Activated CD4-positive, alpha-beta T cell treated with anti-CD3 and anti-CD28 coated beads, Interleukin-2, amount 50 U/mL, for 48 hours (primary cell): ENCODE measurements at places on chromosomes 7 and 10.
A peak's percentile ranks its signal among the peaks of the same experiment; 100 is the strongest.

GRCh38 chr7:38928506-38928905 lies 19.5 kb upstream of the VPS41 start:
- no peak for DNase-seq

GRCh38 chr10:23408330-23408976 lies 30.4 kb upstream of the OTUD1 start:
- no peak for DNase-seq

DNA sequence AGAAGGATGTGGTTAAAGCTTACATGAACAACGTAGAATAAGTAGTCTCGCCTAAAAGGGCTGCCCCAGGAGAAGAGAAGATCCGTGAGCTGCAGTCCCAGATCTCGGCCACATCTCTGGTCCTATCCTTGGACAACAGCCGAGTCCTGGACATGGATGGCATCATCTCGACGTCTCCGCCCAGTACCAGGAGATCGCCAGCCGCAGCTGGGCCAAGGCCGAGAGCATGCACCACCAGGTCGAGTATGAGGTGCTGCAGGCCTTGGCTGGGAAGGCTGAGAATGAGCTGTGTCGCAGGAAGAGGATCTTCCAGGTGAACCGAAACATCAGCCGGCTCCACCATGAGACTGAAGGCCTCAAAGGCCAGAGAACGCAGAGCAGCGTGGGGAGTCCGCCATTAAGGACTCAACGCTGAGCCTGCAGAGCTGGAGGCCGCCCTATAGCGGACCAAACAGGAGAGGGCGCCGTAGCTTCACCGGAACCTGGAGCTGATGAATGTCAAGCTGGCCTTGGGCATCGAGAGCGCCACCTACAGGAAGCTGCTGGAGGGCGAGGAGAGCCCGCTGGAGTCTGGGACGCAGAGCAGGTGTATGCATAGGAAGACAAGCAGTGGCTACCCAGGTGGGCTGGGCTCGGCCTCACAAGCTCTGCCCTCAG lies 22.2 kb downstream of the LIPK start:
- DNase-seq = peak; percentile 75

- DNase-seq = no peak
These were observed 293.1 kb downstream of the ARHGAP12 start for GRCh38 chr10:31635415-31636065.

DNA sequence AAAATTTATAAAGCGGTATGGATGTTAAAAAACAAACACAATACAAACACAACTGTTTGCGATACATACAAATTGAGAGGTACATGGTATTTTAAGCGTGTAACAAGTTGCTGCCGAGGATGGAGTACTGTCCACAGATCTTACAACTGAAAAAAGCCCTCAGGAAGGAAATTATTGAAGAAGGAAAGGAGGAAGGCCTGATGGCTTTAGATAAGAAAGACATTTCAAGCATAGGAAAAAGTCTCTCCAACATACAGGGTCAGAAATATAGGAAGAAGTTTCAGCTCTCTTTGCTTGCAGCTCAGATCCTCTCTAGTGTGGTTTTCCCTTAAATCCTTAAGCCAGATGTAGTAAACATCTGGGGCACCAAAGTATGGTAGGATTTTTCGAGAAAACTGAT lies 25.0 kb downstream of the RBM28 start:
- DNase-seq = no peak

GRCh38 chr10:90174531-90174930 lies 473.1 kb downstream of the KIF20B start:
- DNase-seq = no peak

DNA sequence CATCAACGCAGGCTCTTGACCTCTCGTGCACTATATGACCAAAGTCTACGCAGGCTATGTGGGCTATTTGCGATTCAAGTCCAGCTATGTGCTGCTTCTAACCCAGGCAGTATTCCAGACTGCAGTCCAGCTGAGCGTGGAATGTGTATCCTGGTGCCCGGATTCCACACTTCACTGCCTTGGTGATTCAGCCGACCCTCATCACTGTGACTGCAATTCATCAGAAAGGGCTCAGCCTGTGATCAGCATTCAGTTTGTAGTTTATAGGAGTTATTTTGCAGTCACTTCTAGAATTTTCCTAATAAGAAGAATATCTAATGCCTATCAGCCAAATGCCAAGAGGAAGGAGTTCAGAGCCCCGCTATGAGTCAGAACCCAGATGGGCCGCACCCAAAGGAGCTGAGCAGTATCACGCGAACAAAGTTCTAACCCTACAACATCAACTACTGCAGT lies 119.8 kb upstream of the LANCL2 start:
- no peak for DNase-seq

DNA sequence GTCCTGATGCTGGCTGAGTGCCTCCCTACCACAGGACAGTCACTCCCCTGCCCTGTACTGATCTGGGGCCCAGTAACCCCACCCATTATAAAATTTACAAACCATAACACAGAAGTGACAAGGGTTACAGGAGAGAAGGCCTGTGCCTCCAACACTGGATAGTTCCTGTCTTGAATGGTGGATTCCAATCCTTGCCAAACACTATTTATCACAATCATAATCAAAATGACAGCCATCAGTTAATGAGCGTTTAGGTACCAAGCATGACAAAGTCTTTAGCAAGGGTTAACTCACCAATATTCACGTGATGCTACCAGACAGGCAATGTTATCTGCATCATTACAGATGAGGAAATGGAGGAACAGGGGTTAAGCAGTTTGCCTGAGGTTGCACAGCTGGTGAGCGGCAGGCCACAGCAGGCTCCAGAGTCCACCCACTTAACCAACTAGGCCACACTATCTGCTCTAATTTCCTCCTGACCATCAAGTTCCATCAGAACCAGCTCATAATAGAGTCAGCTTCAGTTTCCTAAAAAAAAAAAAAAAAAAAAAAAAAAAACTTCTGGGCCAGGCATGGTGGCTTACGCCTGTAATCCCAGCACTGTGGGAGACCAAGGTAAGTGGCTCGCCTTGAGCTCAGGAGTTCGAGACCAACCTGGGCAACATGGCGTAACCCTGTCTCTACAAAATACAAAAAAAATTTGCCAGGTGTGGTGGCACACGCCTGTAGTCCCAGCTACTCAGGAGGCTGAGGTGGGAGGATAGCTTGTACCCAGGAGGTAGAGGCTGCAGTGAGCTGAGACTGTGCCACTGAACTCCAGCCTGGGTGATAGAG lies 14.2 kb downstream of the PDLIM1 start:
- DNase-seq = no peak

GRCh38 chr7:73366990-73367389 lies 39.0 kb downstream of the FKBP6 start:
- DNase-seq = no peak

- no peak for DNase-seq
These were observed 752.8 kb downstream of the KCNMA1 start for GRCh38 chr10:76884673-76885275.

DNA sequence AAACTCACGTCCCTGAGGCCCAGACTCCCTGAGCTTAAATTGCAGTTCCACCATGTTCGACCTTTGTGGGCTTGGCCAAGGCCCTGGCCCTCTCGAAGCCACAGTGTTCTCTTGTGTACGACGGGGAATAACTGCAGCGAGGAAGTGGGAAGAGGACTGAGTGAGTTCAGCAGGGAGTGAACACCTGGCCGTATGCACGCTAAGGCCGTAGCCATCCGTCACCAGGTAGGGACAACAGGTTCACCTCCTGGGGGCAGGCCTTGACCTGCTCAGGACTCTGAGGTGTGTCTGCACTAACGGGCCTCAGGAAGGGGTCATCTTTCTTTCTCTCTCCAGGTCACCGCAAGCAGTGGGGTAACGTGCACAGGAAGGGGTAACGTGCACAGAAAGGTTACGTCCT lies 67.2 kb upstream of the CTBP2 start:
- no peak for DNase-seq

DNA sequence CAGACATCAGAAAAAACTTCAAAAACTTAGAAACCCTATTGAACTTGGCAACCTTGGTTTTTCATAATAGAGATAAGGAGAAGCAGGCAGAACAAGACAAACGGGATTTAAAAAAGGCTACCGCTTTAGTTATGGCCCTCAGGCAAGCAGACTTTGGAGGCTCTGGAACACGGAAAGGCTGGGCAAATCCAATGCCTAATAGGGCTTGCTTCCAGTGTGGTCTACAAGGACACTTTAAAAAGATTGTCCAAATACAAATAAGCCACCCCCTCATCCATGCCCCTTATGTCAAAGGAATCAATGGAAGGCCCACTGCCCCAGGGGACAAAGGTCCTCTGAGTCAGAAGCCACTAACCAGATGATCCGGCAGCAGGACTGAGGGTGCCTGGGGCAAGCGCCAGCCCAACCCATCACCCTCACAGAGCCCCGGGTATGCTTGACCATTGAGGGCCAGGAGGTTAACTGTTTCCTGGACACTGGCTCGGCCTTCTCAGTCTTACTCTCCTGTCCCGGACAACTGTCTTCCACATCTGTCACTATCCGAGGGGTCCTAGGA lies 115.3 kb downstream of the NRCAM start:
- DNase-seq = no peak
